H9 (cell line): ENCODE measurements at places on chromosomes 1 and 21. TPM values are rescaled to one million over a fixed set of nuclear protein-coding genes. Genes with fewer than 3 reads are reported as not detected.

- no peaks in the 10 kb centered on the region for H3K27me3 ChIP-seq
- DNase-seq, result no peak
- H3K27ac ChIP-seq, result no peak overlapping the region
- no peaks in the 10 kb centered on the region for H3K4me1 ChIP-seq
Measured at GRCh38 chr1:43437031-43437973, 16.4 kb downstream of the HYI start.

DNA sequence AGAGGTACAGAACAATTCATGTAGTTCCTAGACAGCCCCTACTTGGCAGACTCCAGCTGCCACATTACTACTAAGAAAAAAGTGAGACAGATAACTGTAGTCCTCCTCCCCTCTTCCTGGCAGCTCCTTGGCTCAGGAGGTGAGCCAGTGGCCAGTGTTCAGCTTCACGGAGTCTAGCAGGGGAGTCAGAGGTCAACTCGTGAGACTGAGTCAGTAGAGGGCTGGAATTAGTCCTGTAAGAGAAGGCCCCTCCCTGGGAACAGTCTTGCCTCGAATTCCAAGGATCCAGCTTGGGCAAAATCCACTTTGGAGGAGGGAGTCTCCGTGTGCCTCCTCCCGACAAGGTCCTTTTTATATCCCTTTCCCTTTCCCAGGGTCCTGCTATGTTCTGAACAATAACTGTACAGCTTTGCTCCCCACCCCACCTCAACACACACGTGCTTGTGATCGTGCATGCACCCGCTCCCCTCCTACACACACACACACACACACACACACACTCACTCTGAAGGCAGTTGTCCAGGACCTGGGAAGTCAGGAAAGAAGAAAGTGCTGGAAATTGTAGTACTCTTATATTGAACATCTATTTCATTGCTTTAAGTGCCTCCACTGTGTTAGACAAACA lies 22.5 kb upstream of the SLC27A3 start:
- peaks cover 3% of the 10 kb centered on the region; the same call in 1 of the 2 replicates for H3K4me1 ChIP-seq
- H3K36me3 ChIP-seq, result peaks cover 62% of the 10 kb centered on the region; the same call in 2 of the 3 replicates
- H3K4me3 ChIP-seq, result no peak overlapping the region
- no peak overlapping the region for H3K27ac ChIP-seq
- DNase-seq, result no peak

Gene LGR6
- total RNA-seq, result 0.66 and 1.0 TPM in 2 replicates

Gene KDF1
- total RNA-seq, result 17.6 and 19.5 TPM in 2 replicates
